ENCODE measurements at places on chromosomes 7 and 10. TPM values are rescaled to one million over a fixed set of nuclear protein-coding genes. Genes with fewer than 3 reads are reported as not detected.

PDE1C gene
- 192 TPM for total RNA-seq

VWA2 gene
- not detected for total RNA-seq

UPK3B gene
- 2.2 TPM for total RNA-seq

PDE6C gene
- total RNA-seq = not detected

WNT2 gene
- 0.57 TPM for total RNA-seq

GRCh38 chr10:92239151-92239599 is 51.7 kb downstream of the CPEB3 start:
- DNase-seq = no peak

DNA sequence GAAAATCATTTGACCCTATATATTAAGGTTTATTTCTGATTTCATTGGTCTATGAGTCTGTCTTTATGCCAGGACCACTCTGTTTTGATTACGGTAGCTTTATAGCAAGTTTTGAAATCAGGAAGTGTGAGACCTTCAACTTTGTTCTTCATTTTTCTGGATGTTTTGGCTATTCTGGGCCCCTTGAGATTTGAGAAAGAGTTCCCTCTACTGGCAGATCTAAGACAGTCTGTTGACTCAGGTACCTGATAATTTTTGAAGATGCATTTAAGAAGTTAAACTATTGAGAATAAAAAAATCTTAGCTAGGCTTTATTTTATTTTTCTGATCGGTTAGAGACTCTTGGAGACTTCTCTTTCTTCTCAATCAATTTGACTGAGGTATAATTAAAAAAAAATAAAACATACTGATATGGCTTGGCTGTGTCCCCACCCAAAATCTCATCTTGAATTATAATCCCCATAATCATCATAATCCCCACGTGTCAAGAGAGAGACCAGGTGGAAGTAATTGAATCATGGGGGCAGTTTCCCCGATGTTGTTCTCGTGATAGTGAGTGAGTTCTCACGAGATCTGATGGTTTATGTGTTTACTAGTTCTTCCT is 209.2 kb downstream of the SNX10 start:
- DNase-seq = no peak
